ENCODE measurements at places on chromosomes 7 and 10. TPM values are rescaled to one million over a fixed set of nuclear protein-coding genes. Genes with fewer than 3 reads are reported as not detected.

The ASAH2B gene
- 1.3 TPM for total RNA-seq

The ACTL6B gene
- not detected for total RNA-seq

The DYDC1 gene
- total RNA-seq, result not detected

The TBC1D12 gene
- total RNA-seq, result 17.0 TPM

The PLXNA4 gene
- 3.6 TPM for total RNA-seq

The DIP2C gene
- 21.8 TPM for total RNA-seq

The GDF10 gene
- total RNA-seq, result 44.9 TPM

The MKX gene
- total RNA-seq, result 0.83 TPM

The MMP21 gene
- total RNA-seq, result not detected

The BTBD16 gene
- 0.15 TPM for total RNA-seq

Measured in smooth muscle cell of trachea (primary cell).